ENCODE measurements at places on chromosomes 7 and 10. TPM values are rescaled to one million over a fixed set of nuclear protein-coding genes. Genes with fewer than 3 reads are reported as not detected.

The ZCWPW1 gene
- total RNA-seq, result 5.4 TPM

The SFTPA1 gene
- not detected for total RNA-seq

The NUTM2B gene
- total RNA-seq, result not detected

DNA sequence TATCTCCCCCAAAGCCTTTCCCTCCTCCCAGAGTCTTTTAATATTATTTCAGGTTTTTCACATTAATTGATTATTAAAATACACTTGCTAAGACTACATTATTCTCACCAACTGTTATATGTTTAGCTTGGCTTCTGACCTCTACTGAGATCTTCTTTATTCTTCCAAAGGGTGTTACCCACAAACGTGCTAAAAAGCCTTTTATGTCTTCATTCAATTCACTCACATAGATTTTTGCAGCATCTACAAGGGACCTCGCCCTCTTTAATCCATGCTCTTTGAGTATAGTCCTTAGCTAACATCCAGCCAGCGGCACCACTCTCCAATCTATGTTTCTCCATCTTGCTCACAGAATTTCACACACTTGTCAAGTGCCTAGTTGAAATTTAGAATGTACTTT lies 115.9 kb downstream of the HIPK2 start:
- ATAC-seq, result no peak

- ATAC-seq, result peak; percentile 96
Observed at GRCh38 chr7:95434557-95435421, at the start of gene PON2. TSS of gene PON2 (minus strand) at chr7:95435028. CDS start at chr7:95434951, 77 bp downstream.

- ATAC-seq, result no peak
Observed at GRCh38 chr10:1203216-1203615, 147.0 kb downstream of the WDR37 start.

DNA sequence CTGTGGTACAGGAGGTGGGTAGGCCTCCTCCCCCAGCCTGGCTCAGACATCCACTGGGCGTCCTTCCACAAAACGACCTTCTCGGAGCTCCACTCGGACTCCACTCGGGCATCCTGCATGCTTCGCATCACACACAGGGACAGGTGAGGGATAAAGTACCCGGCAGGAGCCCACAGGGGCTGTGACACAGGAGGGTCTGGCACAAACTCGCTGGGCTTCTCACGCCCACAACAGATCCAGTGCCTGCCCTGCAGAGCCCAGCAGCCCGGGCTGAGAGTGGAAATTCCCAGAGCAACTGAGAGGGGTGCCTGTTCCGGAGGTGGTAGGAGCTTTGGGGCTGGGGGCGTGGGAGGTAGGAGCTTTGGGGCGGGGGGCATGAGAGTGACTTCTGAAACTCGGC lies 108.4 kb downstream of the MKI67 start:
- ATAC-seq, result no peak

GRCh38 chr10:84290235-84290634 lies 38.2 kb upstream of the CCSER2 start:
- no peak for ATAC-seq

DNA sequence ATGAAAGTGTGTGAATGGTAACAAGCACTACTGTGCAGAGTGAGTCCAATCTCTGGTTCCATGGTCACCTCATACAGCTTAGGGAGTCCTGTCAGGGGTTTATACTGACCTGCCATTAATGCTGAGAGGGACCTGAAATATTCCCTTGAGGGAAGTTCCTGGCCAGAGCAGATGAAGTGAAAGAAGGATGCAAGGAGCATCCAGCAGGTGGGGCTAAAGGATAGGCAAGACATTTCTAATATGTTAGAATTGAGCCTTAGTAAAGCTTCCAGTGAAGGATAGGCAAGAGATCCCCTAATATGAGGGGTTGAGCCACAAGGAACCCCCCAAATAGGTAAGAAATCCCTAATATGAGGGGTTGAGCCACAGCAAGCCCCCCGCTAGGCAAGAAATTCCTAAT lies 25.5 kb upstream of the FAM221A start:
- no peak for ATAC-seq

DNA sequence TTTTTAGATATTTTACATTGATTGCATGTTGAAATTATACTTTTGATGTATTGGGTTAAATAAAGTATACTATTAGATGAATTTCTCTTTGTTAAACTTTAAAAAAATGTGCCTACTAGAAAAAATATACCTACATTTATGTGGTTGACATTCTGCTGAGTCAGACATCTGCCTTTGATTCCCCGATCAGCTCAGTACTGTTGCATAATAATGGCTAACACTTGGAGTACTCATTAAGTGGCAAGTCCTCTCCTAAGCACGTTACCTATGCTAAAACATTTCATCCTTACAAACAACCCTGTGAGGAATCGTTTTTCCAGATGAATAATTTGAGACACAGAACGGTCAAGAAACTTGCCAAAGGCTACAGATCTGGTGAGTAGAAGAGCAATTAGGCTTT lies 14.0 kb upstream of the SEM1 start:
- ATAC-seq, result no peak

DNA sequence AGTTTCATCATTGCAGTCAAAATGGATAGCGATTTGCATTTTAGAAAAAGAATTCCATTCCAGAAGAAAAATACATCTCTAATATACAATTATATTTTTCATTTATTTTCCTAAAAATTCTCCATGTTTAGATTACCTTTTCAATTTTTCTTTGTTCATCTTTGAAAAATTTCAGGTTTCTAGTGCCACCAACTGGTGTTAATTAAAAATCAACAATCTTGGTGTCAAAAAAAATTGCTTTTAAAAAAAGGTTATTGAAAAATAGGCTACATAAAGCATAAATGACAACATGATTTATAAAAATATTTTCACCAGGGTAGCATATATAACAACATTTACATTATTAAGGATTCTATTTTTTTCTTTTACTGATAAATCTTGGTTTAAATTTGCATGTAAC lies 53.0 kb downstream of the CCDC186 start:
- no peak for ATAC-seq

DNA sequence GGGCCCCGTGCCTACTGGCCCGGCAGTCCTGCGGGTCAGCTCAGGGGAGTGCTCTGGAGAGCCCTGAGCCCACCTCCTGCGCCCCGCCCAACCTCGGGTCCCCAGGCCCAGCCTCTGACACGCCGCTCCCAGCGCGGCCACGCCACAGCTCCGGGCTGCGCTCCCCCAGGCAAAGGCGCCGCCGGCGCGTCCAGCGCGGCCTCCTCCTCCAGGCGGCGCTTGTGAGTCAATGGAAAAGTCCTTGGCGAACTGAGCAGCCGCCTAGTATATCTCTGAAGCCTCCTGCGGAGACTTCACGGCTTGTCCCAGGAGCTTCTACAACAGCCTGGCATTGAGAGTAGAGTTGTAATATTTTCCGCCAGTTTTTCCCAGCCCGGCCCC lies 29.5 kb upstream of the BMS1 start:
- peak; percentile 88 for ATAC-seq

DNA sequence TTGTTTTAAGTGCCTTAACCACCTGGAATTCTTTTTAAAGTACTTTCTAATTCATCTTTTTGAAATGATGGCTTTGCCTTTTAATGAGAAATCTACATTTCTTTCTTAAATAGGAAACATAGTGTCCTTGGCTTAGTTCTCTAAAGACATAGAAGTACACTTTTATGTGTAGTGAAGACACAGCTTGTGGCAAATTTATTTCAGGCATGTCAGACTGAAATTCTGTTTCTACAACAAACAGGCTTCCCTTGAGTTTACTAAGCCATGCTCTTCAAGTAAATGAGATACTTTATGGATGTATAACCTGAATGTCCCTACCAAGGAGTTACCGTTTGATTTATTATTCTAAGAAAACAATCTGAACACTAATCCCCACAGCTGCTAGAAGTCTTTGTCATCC lies 136.9 kb upstream of the MAGI2 start:
- ATAC-seq, result no peak

All from gastroesophageal sphincter (tissue), 4 donors.